ENCODE measurements at places on chromosomes 3 and 15.
A peak's percentile ranks its signal among the peaks of the same experiment; 100 is the strongest.

DNA sequence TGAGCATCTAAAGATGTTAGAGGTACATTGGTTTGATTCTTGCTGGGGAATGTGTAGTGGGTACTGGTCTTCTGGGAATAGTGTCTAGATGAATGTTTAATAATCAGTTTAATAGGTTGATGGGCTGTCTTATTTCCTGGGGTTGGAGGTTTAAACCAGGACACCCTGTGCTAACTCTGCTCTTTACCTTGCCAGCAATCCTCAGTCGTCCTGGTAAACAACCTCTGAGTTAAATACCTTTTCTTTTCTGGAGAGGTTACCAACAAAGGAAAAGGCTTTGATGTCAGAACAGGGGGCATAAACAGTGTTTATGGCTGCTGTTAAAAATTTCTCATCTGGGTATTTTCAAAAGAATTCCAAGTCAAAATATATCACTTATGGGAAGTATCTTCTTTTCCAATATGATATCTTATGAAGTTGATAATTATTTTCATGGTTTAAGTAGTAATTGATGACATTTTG is 23.5 kb downstream of the MITF start:
- no peak for DNase-seq

DNA sequence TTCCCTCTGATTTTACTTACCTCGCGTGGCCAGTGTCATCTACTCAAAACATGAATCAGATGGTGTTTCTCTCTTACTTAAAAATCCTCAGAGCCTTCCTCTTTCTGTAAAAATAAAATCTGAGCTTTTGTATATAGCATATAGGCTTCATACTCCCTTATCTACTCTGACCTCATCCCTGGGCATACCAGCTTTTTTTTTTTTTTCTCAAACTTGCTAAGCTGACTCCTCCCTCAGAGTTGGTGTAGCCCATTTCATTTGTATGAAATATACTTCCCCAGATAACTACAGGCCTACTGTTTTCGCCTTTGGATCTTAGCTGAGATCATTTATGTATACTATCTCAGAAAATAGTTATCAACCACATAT is 648.9 kb upstream of the ALCAM start:
- no peak for DNase-seq

GRCh38 chr3:121491683-121492320 is 54.0 kb downstream of the POLQ start:
- DNase-seq = no peak

GRCh38 chr15:35060591-35060990 is 24.5 kb downstream of the NANOGP8 start:
- no peak for DNase-seq

DNA sequence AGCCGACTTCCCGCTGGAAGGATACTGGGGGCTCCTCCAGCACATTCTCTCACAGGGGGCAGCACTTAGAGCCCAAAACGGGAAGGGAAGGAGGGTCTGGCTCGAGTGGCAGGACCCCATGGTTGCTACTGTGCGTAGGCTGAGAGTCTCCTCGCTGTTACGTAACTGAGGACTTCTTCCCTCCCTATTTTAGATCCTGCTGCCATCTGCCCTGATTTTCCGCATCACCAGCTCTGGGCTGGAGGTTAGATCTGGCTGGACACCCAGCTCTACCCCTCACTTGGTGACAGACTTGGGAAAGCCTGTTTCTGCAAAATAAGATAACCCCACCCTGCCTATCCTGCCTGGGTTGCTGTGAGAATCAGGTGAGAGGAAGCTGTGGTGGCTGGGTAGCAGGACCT is 47.7 kb downstream of the BDH1 start:
- DNase-seq = no peak

DNA sequence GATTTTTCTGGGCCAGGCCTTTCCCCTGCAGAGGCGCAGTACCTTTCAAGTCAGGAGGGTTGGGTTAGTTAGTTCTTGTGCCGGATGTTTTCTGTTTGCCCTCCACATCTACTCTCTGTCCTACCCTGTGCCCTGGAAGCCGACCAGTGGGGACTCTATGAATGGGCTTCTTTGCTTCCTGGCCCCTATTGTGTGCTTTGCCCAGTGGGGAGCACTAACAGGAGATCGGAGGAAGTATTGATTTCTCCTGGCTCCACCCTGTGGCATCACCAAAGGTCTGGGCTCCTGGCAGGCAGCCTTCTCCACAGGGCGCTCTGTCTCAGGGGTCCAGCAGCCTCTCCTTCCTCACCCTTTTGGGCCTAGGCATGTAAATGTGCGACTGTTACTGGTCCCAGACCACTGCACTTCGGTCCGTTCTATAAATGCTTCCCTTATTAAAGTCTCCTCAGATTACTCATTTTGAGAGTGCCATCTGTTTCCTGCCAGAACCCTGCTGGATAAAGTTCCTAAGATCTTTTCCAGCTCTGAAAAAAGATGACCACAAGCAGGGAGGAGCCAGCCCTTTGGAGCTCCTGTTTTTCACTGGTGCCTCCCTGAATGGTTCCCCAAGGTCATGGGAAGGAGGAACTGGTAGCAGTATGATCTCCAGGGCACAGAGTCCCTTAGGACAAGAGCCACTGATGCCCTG is 44.5 kb downstream of the CTDSPL start:
- peak; percentile 59 for DNase-seq

GRCh38 chr3:6540981-6541380 is 319.9 kb upstream of the GRM7 start:
- DNase-seq = no peak

DNA sequence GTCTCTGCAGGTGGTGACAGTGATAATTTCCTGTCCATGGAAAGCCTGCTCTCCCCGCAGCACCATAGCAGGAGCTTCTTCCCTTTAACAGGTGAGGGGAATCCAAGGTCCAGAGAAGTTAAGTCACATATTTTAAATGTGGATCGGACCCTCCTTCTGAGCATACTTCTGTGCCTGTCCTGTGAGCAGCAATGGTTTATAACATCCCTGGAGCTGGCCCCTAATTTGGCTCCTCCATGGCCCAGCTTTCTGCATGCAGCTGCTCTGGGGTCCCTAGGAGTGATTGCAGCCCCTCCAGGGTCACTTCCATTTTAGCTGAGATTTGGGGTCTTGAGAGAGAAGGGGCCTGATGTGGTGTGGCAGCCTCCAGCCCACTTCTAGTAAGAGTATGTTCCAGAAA is 127.8 kb downstream of the EEFSEC start:
- DNase-seq = no peak

- peak; percentile 88 for DNase-seq
Measured at GRCh38 chr3:48472923-48473616, 26.5 kb downstream of the ATRIP start.

- peak; percentile 75 for DNase-seq
Measured at GRCh38 chr15:51051776-51052175, 42.9 kb downstream of the TNFAIP8L3 start.

DNA sequence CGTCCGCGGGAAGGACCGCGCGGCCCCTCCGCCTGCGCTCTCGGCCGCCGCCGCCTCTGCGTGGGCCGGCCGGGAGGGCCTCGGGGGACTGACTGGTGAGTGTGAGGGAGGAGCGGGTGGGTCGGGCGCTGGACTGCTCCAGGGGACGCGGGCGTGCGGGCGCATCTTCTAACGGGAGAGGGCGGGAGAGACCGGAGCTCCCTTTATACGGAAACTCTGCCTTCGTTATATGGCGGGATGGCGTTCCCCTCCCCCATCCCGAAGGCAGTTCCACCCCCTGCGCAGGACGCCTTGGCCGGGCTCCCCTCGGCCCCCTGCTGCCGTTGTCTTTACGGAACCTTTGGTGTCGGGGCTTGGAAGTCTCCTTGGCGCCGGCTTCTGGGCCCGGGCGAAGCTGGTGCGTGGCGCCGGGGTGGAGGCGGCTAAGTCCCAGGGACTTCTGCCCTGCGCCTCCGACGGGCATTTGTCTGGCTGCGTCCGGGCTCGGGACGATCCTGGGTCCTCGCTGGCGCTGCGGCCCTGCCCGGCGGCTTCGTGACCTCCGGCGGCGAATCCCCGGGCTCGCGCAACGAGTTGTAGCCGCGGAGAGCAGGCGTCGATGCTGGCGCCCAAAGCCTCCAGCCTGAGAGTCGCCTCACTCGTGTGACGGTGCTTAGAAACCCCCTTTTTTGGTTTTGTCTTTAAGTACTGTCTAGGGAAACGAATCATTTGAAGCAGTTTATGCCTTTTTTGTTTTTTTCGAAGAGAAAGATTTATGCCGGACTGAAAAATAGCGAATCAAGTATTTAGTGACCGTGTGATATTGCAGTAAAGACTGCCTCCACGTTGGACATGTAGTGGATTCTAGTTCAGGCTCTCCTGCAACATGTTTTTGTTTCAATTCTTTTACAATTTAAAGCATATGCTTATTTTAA is 623 bp downstream of the ZNF639 start:
- peak; percentile 88 for DNase-seq

GRCh38 chr3:136055491-136055890 is 90.0 kb downstream of the PPP2R3A start:
- DNase-seq = no peak

GRCh38 chr3:185308126-185308754 is 54.4 kb upstream of the EHHADH start:
- DNase-seq = peak; percentile 48

- no peak for DNase-seq
Measured at GRCh38 chr15:38554354-38554753, 10.3 kb downstream of the RASGRP1 start.

- peak; percentile 54 for DNase-seq
Measured at GRCh38 chr15:80480171-80480811, 76.1 kb downstream of the ARNT2 start.

DNA sequence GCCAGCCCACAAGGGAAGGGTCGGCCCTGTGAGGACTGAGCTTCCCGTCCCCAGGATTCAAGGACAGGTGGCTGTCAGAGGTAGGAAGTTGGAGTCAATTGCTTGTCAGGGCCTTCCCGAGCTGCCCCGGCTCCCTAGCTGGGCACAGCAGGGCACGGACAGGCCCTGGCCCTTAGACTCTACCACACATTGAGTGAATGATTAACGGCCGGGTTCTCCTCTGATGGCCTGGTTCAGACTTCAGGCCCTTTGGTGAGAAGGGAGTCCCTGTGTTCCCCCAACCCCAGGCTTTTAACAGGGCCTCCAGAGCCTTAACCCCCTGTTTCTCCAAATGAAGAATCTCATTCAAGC is 16.4 kb upstream of the FGD5 start:
- DNase-seq = no peak

DNA sequence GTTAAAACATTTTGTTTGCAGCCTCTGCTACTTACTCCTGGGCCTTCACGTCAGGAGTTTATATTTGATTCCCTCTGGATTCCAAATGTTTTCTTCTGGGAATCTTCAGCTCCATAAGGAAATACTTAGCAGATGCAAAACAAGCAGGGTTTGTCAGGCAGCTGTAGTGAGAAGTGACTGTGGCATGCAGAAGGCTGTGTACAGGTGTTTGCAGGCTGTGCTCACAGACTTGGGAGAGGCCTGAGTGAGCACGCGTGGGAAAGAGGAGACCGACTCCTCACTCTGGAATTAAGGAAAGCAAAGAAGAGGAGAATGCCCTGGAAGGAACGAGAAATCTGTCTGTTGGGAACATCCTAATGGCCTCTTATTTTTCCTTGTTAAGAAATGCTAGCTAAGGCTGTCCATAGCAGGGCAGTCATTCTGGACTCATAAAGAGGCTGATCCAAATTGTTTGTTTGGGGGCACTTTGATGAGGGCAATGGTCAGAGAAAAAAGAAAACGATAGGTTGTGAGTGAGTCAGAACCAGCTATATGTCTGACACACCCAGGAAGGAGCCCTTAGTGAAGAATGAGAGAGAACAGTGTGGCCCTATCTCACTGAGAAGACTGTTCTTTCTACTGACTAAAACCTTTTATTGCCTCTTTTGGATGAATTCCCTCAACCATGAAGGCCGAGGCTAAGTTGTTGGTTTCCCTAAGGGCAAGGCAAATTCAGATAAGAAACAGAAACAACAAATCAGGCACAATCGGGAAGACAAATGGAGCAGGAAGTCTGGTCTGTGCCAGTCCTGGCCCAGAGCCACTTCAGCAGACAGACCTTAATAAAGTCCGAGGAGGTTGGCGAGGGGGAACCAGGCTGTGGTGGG is 82.6 kb downstream of the TGFBR2 start:
- DNase-seq = peak; percentile 10

- DNase-seq = no peak
Measured at GRCh38 chr15:40584191-40584590, 9.9 kb upstream of the KNL1 start.

GRCh38 chr3:194472290-194472920 is 14.4 kb downstream of the ATP13A3 start:
- peak; percentile 69 for DNase-seq

DNA sequence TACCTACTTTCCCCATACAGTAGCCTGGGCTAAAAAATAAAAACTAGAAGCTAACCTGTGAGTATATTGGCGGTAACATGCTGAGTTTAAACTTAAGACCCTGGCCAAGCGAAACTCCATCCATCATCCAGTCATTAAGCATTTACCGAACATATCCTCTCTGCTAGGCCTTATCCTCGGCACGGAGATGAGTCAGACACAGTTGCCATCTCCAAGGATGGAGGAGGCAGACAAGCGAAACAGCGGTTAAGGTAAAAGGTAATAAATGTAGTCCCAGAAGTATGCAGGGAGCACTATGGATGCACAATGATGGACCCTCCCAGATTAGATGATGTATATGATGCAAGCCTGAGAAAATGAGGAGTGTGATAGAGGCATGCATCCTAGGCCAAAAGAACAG is 143.6 kb downstream of the RYR3 start:
- no peak for DNase-seq

DNA sequence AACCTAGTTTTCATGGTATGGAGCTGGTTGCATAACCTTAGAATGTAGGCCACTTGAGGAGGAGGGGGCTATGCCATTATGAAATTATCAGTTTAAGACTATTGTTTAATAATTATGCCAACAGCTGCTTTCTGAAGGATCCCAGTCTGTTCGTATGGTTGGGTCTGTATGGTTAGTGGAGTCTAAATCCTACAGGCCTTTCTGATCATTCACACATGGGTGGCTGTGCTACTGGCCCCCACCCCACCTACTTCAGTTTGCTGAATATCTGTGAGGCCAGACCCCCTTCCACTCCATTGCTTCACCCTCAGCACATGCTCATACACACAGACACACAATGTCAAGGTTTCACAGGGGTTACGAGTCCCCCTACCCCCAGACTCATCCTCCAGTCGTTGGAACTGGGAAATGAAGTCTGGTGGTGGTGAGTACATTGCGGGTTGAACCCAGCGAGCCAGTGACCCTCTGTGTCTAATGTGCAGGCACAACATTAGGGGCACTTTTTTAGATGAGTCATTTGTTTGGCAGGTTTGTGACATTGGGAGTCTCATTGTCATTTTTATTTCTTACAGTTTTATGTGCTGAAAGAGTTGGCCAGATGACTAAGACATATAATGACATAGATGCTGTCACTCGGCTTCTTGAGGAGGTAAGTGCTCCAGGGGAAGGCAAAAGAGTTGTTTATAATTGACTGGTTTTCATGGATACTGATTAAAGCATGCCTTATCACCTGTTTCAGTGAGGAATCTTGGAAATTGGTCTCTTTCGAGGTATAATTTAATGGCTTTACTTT is 85.3 kb downstream of the TRAK1 start:
- DNase-seq = no peak

DNA sequence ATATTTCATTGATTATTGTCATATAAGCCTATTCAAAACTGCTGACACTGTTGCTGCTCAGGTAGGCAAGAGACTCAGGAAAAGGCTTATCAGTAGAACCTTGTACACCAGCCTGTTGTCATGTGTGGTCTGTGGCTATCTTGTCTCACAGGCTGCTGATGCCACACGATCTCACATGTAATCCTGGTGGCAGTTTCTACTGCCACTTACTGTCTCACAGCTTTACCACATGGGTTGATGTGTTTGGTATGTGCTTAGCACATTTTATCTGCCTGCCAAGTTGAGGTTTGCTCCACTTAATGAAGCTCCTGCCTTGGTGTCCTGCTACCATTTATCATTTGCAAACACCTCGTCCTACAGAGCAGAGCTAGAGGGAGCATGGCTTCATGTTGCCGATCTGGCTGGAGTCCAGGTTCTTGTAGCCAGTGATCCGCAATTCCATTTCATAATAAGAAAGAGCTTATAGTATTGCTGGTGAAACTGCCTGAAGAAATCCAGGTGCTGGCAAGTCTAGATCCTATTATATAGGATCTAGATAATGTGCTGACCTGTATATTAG is 637.9 kb downstream of the NLGN1 start:
- no peak for DNase-seq

Measured in fibroblast of gingiva (primary cell).